T1000 (cell line): ENCODE measurements at places on chromosomes 3 and 15.

GRCh38 chr3:129442947-129443346 is 2.9 kb downstream of the IFT122 start:
- DNase-seq: no peak

GRCh38 chr3:61927332-61927731 is 366.0 kb downstream of the PTPRG start:
- DNase-seq: no peak

GRCh38 chr3:30810625-30811024 is 83.8 kb downstream of the GADL1 start:
- DNase-seq: no peak

- no peak for DNase-seq
Observed at GRCh38 chr3:65552434-65552833, 486.3 kb downstream of the MAGI1 start.

DNA sequence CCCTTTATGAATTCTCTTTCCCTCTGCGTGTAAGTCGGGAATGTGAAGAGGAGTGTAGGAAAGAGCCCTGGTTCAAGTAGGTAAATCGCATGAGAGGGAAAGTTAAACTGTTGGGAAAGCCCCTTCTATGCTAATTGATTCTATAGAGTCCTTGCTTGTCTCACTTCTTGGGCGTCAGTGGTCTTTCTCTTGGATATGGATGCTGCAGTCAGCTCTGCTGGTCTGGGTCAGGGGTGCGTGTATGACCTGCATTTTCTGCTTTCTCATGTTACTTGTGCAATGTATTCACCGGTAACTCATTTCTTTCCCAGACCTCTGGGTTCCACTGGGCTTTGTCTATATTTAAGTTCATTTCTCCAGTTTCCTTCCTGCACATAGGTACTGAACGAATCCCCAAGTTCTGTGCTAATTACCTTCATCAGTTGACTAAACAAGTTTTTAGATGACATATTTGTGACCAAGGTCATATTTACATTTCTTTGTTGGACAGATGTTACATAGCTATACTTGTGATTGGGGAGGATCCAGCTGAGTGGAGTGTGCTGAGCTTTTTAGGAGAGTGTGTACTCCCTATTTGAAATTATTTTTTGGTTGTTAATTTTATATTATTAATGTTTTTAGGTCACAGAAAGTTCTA is 1.4 kb downstream of the SETD5 start:
- DNase-seq: no peak

- no peak for DNase-seq
Observed at GRCh38 chr3:108377384-108377783, 81.0 kb downstream of the HHLA2 start.

GRCh38 chr15:95758851-95759250 is 571.6 kb upstream of the NR2F2 start:
- no peak for DNase-seq

GRCh38 chr3:51942603-51943450 is 664 bp downstream of the PARP3 start:
- peak; percentile 38 for DNase-seq

GRCh38 chr15:63043335-63044076 is 959 bp downstream of the TPM1 start:
- DNase-seq: no peak

GRCh38 chr15:42449770-42450424 is 41.0 kb downstream of the ZNF106 start:
- no peak for DNase-seq

- no peak for DNase-seq
Observed at GRCh38 chr3:138349926-138350665, 1.7 kb downstream of the MRAS start.

- peak; percentile 36 for DNase-seq
Observed at GRCh38 chr15:85618956-85619491, 175.7 kb downstream of the KLHL25 start.

DNA sequence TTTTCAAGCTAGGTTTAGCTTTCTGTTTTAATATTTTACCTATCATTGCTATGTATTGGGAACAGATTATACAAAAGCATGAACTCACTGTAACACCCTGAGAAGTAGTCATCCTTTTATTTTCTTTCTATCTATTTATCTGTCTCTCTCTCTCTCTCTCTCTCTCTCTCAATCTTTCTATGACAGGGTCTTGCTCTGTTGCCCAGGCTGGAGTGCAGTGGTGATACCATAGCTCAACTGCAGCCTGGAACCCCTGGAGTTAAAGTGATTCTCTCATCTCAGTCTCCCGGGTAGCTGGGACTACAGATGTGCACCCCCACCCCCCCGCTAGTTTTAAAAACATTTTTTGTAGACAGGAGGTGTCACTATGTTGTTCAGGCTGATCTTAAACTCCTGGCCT is 28.9 kb downstream of the PRTG start:
- no peak for DNase-seq

DNA sequence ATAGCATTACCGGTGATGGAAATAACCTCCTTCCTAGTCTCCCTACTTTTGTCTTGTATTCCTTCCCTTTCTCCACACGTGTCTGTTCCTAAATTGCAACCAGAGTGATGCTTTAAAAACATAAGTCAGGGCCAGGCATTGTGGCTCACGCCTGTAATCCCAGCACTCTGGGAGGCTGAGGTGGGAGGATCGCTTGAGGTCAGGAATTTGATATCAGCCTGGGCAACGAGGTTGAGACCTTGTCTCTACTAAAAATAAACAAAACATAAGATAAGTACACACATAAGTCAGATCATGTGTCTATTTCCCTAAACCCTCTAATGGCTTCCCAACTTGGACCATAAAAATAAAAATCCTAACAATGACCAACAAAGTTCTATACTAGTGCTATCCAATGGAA is 18.4 kb downstream of the ARMC8 start:
- no peak for DNase-seq

DNA sequence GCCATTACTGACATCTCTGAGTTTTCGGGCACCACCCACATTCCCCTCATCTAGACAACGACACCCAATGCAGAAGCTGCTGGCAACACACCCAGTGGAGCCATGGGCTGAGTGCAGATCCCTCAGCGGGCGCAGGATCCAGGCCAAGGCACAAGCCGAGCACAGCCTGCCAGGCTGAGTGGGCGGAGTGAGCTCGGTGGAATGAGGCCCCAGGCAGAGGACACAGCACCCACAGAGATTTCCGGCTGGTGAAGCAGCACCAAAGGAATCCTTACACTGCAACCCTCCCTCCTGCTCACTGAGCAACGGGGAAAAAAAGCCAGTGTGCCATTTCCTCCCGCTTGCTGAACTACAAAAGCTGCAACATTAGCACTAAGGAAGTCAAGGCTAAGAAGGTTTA is 34.3 kb downstream of the ZMAT3 start:
- DNase-seq: peak; percentile 85

- DNase-seq: no peak
Observed at GRCh38 chr3:179884136-179884535, 152.6 kb downstream of the PEX5L start.

- DNase-seq: no peak
Observed at GRCh38 chr15:88814393-88814792, 11.2 kb downstream of the ACAN start.

DNA sequence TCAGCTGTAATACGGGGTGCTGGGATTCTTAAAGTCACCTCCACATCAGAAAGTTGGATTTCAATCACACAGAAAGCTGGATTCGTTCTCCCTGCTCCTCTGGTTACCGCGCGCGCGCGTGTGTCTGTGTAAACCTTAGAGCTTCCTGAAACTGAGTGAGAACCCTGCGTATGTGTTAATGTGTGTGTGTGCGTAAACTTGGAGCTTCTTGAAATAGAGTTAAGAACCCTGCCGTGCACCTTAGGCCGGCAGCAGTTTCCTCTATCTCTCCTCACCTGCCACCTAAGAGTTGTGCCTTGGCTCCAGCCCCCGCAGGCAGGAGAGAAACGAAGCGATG is 531 bp downstream of the LZTFL1 start:
- DNase-seq: peak; percentile 34

- no peak for DNase-seq
Observed at GRCh38 chr3:133428552-133428951, 28.7 kb downstream of the BFSP2 start.

- DNase-seq: no peak
Observed at GRCh38 chr15:57253082-57253481, 123.2 kb upstream of the CGNL1 start.

DNA sequence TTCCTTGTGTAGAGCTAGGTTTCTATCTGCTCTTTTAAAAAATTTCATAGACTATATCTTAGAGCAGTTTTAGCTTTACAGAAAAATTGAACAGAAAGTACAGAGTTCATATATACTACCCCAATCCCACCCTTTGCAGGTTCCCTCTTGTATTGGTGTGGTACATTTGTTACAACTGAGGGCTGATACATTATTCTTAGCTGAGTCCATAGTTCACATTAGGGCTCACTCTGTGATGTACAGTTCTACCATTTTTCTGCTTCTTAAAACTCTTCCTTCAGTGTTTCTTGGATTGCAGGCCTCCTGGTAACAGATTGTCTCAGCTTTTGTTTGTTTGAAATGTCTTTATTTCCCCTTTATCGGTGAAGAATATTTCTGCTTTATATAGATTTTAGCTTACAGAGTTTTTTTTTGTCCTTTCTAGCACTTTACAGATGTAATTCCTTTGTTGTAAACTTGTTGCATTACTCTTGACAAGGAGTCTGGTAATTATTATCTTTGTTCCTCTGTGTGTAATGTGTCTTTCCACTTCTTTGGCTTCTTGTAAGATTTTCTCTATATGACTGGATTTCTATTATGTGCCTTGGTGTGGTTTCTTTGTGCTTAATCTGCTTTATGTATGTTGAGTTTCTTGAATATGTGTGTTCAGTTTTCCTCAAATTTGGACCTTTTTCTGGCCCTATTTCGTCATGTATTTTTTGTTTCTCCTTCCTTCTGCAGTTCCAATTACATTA is 25.3 kb downstream of the MEF2A start:
- no peak for DNase-seq
